HT-29 (cell line): ENCODE measurements at places on chromosomes 4 and X. TPM values are rescaled to one million over a fixed set of nuclear protein-coding genes. Genes with fewer than 3 reads are reported as not detected.
A peak's percentile ranks its signal among the peaks of the same experiment; 100 is the strongest.

DNA sequence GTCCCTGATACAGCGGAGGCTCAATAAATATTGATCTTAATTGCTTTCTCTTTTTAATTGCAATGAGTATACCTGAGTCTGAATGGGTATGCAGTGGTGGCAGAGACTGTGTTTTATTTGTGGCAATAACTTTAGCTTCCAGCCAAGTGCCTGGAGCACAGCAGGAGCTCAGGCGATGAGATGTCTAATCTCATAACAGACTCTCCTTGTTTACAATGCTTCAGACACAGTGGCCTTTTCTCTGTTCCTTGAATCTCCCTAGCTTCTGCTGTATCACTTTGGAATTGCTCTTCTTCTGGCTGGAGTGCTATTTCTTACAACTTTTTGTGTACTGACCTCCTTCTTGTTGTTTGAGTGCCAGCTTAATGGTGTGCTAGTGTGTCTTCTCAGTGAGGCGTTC is 91.5 kb upstream of the UNC5C start:
- DNase-seq: no peak

- no peak for DNase-seq
Observed at GRCh38 chr4:176258135-176258534, 10.9 kb downstream of the ASB5 start.

DNA sequence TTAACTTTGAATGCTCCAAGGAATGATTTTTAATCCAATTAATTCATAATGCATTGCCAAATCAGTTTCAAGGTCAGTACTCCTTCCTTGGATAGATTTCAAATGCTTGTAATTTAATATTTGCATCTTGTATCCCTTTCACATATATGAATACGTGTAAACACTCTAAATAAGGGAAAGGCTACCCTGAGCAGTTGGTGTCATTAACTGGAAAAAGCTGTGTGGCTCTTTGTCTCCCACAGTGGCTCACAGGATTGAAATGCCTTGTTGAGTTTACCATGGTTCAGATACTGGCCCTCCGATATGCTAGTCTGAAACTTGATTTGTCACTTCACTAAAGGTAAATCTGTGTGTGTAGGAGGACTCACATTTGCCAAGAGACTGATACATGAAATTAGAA is 16.7 kb upstream of the ACOT9 start:
- no peak for DNase-seq

DNA sequence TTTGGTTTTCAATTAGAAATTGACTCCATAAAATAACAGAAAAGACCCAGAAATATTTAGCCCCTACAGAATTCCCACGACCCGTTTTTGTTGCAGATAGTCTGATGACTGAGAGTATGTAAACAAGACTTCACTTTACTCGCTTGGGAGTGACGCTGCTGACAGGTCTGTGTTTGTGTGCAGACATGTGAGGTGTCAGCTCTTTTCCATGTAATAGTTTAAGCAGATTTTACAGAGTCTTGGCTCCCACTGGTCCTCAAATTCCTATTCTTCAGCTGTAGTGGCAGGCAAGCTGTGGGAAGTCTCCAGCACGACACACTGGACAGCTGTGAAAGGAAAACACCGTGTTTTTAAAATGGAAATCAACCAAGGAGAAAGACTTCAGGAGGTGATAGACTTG is 455.7 kb downstream of the GABRG1 start:
- DNase-seq: no peak

The RASL11B gene
- total RNA-seq: not detected in 2 replicates

The HMGB3 gene
- total RNA-seq: 26.7 and 33.0 TPM in 2 replicates

The CTAG1B gene
- not detected in 2 replicates for total RNA-seq

DNA sequence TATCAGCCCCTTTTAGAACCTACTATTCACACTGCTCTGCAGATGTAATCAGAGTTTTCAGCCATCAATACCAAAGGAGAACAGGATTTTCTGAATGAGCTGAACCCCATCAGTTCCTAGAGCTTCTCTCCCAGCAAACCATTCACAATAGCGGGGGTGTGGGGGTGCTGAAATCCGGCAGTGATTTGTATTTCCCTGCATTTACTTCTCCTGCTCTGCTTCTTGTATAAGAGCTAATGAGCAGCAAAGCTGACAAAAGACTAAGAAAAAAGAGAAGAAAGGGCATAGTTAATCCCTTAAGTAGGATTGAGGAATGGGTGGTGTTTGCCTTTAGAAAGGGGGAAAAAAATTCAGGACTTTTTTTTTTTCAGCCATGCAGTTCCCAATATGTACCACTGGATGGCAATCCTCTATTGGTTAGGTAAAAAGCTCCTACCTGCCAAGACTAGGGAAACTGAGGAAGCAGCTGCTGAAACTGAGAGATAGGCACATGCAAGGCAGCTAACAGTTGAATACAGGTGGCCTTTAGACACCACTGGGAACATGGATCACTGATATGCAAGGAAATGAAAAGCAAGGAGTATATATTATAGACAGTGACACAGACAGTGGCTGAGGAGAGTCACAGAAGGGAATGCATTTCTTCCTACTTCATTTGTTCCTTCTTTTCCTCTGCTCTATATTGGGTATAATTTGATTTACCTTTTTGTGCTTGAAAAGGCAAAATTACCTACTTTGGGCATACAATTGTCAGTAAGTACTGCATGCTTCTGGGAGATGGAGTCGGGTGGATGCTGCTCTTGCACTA is 217.9 kb downstream of the HS6ST2 start:
- peak; percentile 24 for DNase-seq

The CC2D2A gene
- 2.9 and 5.3 TPM in 2 replicates for total RNA-seq

DNA sequence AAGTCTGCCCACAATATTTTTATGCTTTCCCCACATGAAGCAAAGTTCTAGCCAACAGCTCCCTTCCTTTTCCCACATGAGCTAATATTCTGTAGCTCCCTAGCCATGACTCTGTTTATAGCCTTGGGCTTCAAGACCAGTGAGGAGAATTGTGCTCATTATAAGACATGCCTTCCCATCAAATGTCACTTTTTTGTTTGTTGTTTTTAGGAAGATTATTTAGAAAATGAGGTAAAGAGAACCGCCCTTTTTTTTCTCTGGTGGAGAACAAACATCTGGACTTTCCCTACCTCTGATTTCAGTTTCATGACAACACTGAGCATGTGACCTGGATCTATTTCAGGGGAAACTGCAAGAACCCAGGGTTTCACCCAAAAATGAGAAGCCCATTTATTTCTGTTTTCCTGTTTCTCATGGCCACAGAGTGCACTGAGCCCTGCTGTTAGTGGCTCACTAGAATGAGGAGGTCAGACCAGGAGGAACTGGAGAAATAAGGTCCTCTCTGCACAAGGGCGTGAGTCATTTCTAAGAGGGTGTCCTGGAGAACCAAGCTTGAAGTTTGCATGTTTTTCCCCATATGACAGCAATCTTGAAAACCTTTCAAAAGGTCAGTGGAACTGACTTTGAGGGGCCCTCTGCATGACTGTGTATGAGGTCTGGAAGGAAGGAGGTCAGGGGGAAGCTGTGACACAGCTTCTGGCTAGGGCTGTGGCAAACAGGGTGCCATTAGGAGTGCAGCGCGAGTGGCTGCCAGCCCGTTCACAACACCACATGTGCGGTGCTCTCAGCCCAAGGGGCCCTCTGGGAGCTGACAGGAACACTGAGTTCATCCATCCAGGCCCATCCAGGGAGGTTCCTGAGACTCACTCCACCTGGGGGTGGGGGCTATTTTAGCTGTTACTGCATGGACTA is 55.2 kb downstream of the CHST7 start:
- no peak for DNase-seq

- DNase-seq: no peak
Observed at GRCh38 chr4:89506866-89507491, 199.4 kb upstream of the GPRIN3 start.

The TSC22D3 gene
- total RNA-seq: 54.6 and 63.5 TPM in 2 replicates

The PLXNA3 gene
- total RNA-seq: 33.6 and 40.8 TPM in 2 replicates

- DNase-seq: no peak
Observed at GRCh38 chrX:38891641-38892413, 90.6 kb downstream of the MID1IP1 start.

GRCh38 chrX:24371391-24371972 is 11.0 kb downstream of the SUPT20HL1 start:
- DNase-seq: peak; percentile 38

The NSDHL gene
- total RNA-seq: 52.6 and 56.7 TPM in 2 replicates

DNA sequence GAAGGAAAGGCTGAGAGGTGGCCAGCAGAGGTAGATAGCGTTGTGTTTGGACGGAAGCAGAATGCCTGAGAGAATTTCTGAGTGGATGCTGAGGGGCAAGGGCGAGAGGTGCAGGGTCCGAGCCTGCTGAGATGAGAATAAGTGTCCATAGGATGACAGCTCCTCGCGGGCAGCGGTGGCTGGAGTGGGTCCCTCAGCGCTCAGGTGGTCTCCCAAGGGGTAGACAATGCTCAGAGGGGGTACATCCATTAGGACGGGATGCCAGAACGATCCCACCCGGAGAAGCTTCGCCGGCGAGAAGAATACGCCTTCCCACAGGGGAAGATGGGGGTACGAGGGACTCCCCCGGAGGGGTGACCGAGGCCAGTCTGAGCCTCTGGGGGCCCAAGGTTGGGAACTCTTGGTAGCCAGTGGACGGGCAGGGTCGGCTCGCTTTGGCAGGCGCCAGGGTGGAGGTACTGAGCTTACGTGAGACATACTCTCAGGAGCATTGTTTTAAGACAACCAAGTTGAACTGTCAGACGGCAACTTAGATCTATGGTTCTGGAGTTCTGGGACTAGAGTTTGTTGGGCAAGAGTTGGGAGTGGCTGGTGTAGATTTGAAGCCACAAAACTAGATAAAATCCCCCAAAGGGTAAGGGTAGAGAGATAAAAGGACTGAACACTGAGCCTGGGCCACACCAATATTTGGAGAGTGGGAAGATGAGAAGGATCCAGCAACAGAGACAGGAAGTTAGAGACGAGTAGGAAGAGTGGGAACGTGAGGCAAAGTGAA is 15.8 kb downstream of the BRCC3 start:
- DNase-seq: no peak

GRCh38 chrX:38262715-38263620 is 42.3 kb upstream of the SRPX start:
- DNase-seq: no peak

The ASB5 gene
- not detected in 2 replicates for total RNA-seq

DNA sequence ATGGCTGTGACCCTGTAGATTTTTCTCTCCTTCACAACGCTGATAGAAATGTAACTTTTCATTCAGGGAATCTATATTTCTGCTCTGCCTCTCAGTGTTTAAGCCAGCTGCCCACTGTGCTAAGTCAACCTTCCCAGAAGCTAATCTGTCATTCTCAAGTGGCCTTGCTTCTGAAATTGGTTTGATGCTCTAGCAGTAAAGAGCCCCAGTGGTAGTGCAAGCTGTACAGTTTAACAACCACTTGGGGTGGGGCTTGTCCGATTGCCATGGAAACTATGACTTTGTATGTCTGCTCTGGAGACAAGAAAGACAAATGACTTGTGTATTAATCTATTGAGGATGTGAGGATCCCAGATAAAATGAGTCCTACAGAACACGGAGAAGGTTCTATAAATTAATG is 620.9 kb upstream of the GALNT7 start:
- DNase-seq: no peak

DNA sequence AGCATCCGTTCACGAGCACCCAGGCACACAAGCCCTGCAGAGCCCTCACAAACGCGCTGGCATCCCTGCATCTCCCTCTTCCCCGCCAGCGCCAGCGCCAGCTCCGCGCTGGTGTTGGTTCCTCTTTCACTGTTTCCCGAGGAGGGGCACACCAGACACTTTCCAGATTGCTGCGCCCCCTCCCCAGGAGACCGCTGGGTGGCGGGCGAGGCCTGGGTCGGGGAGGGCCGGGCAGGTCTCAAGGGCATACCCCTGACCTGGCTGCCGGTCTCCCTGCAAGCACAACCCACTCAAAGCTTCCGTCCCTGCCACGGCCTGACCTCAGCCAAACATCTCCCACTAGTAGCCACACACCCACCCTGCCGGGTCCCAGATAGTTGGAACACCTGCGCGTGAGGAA is 2.2 kb upstream of the NKX1-1 start:
- no peak for DNase-seq

DNA sequence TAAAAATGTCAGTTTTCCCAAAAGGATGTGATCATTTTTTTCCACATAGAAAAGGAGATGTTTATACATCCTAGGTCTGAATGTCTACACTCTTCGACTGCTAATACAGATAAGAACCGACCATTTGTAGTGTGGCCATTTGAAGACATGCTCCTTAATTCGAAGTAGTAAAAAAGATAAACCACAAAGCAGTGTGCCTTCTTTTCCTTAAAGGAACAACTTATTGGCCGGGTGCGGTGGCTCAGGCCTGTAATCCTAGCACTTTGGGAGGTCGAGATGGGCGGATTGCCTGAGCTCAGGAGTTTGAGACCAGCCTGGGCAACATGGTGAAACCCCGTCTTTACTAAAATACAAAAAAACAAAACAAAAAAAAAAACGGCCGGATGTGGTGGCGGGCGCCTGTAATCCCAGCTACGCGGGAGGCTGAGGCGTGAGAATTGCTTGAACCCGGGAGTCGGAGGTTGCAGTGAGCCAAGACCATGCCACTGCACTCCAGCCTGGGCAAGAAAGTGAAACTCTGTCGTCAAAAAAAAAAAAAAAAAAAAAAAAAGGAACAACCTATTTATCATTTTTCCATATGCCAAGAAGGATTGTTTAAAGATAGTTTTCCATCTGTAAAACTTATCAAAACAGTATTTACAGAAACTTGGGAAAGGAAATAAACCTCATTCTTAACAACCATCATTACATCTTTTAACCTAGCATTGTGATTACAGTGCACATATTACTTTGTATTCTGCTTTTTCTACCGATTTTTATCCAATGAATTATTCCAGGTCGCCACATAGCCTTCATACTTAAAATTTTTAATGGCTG is 2.6 kb downstream of the INTS6L start:
- no peak for DNase-seq

DNA sequence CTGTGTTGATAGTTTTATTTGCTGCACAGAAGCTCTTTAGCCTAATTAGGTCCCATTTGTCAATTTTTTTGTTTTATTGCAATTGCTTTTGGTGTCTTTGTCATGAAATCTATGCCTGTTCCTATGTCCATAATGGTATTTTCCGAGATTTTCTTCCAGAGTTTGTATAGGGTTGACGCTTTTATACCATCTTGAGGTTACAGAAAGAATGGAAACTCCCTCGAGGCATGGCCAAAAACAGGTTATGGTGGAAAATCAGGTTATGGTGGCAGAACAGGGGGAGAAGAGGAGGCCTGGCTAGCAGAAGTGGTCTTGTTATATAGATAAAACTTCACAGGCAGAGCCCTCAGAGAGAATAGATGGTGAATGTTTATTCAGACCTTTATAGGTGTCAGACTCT is 21.6 kb downstream of the OPHN1 start:
- DNase-seq: no peak

- DNase-seq: no peak
Observed at GRCh38 chrX:12685541-12685940, 105.7 kb upstream of the PRPS2 start.

The DCLK2 gene
- not detected in 2 replicates for total RNA-seq

GRCh38 chrX:10501611-10502010 is 118.8 kb downstream of the MID1 start:
- DNase-seq: no peak

GRCh38 chrX:47658301-47658683 is 688 bp downstream of the UXT start:
- no peak for DNase-seq

GRCh38 chr4:81204571-81204970 is 10.5 kb downstream of the PRKG2 start:
- no peak for DNase-seq

- DNase-seq: no peak
Observed at GRCh38 chr4:54004463-54004862, 59.9 kb downstream of the CHIC2 start.

GRCh38 chrX:2299871-2300270 is 200.9 kb downstream of the DHRSX start:
- no peak for DNase-seq
